HS-5 (cell line): ENCODE measurements at places on chromosomes 6 and 20.

- DNase-seq, result no peak
These were observed 12.8 kb downstream of the SUN5 start for GRCh38 chr20:32991383-32991782.

GRCh38 chr6:20236909-20237600 is 24.8 kb upstream of the MBOAT1 start:
- no peak for DNase-seq

GRCh38 chr6:157669747-157670216 is 153.3 kb upstream of the SNX9 start:
- DNase-seq, result no peak

- DNase-seq, result no peak
These were observed 8.3 kb upstream of the AVP start for GRCh38 chr20:3092611-3093379.

- no peak for DNase-seq
These were observed 137.2 kb downstream of the TASP1 start for GRCh38 chr20:13501500-13501899.

DNA sequence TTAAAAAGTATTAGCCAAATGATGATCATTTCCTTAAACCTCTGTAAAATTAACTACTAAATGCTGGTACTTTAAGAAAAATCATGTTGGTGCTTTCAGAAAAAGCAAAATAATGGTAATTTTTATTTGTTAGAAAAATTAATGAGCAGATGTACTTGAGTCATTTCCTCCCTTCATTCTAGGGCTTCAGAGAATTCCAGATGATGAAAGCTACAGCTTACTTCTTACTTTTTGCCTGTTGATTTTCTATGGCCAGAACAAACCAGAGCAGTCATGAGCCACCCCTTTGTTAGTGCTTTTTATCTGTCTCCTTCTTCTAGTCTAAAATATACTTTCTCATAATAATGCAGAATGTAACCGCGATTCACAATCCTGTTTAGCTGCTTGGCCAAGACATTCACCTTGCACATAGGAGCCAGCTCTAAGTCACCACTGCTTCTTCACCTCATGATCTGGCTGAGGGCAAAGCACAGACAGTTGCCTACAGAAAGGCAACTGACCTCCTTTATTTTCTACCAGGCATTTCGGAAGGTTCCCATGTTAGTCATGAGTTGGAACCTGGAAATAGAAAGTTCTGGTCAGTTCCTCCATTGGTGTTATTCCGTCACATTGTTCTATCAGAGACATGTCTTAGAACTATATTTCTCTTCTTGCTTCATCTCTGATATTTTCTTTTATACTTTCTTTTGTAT is 43.5 kb upstream of the TINAG start:
- no peak for DNase-seq

DNA sequence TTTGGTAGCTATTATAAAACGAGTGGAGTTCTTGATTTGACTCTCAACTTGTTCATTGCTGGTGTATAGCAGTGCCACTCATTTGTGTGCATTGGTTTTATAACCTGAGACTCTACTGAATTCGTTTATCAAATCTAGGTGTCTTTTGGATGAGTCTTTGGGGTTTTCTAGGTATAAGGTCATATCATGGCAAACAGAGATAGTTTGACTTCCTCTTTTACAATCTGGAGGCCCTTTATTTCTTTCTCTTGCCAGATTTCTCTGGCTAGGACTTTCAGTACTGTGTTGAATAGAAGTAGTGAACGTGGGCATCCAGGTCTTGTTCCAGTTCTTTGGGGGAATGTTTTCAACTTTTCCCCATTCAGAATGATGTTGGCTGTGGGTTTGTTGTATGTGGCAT is 38.8 kb downstream of the SUMO4 start:
- DNase-seq, result no peak

DNA sequence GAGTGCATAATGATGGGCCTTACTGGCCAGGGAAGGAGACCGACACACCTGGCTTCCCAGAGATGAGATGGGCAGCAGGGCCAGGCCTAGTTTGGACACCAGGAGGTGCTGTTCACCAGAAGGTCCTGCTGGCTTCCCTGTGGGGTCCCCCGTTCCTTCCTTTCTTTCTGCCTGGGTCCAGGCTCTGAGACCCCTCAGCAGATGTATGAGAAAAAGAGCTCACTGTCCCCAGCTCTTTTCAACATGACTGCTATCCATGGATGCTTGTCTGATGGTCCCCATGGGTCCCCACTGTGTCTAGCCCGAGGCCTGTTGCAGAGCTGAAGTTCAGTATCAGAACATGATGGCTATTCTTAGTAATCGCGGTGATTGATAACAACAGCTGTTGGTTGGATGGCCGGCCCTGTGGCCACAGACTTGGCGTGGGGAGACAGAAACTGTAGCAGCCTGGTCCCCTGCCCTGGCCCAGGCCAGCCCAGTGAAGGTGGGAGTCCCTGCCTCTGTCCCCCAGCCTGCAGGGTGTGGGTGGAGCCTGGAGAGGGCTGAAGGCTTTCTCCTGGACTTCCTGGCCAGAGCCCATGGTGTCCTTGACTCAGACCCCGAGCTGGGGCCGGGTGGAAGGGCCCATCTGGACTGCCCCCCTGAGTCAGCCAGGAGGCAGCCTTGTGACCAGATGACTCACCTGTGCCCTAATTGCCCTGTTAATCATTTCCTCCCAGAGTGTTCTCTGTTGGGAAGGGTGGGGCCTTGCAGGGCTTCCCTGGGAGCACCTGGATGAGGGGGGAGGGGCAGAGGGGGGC is 9.9 kb upstream of the BAK1 start:
- DNase-seq, result peak; percentile 92
